ENCODE measurements at places on chromosomes 1 and 21.
A peak's percentile ranks its signal among the peaks of the same experiment; 100 is the strongest.

- DNase-seq: no peak
Measured at GRCh38 chr1:22341791-22342605, 109.7 kb upstream of the ZBTB40 start.

DNA sequence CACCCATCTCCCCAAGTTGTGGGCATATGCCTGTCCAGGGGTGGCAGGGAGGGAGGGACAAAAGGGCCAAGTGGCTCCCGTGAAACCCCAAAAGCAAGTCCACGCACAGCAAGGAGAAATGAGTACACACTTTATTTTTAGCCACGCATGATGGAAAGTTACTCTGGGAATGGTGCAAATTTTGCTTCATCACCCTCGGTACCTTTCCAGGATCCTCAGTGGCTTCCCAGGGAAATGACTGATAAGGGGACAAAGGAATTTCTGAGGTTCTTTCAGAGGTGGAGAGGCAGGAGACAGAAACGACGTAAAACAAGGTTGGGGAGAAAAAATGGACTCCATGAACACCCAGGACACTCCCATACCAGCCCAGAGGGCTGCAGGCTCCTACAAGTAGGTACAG lies 65.8 kb downstream of the SSBP3 start:
- DNase-seq: no peak

DNA sequence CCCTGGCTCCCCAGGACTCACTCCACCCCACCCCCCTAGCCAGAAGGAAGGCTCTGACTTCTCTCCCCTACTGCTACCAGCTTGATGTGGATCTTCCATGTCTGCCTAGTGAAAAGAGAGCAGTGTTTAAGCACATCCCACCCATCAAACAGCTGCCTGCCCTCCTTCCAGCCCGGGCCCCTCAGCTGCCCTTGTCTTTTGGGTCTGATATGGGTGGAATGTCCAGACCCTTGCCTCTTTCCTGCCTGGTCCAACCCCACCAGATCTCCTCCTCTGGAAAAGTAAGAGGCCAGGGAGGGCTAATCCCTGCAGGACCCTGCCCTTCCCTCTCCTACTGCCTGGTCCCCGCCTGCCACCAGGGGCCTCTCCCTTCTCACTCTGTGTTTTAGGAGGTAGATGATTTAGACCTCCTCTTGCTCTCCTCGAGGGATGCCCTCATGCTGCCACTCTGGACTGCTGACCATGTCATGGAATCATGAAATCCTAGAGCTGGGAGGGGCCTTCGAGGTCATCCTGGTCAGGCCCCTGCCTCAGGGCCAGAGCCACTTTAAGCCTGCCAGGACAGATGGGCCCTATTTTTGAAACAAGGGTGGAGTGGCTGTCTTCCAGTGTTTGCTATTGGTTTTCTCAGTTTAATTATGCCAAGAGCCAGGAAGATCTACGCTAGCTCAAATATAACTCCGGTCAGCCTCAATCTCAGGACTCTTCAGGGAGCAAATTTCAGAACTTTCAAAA lies 15.8 kb upstream of the HSPG2 start:
- no peak for DNase-seq

GRCh38 chr1:46412893-46413595 lies 18.9 kb downstream of the FAAH start:
- DNase-seq: no peak

DNA sequence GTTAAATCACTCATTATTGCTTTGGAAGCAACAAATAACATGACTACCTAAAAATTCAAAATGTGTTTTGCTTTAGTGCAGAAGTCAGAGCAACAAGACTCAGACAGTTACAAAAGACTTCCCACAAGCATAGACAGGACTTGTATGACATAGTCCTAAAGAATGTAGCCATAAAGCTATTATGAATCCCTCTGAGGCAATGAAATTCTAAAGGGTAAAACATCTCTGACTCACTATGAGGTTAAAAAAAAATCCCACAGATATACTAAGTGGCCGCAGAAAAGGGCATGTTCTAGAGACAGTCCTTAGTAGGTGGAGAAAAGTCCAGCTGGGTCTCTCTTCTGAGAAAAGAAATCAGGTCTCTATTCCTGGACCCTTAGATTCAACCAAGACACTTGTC lies 4.9 kb downstream of the PRKAB2 start:
- no peak for DNase-seq

DNA sequence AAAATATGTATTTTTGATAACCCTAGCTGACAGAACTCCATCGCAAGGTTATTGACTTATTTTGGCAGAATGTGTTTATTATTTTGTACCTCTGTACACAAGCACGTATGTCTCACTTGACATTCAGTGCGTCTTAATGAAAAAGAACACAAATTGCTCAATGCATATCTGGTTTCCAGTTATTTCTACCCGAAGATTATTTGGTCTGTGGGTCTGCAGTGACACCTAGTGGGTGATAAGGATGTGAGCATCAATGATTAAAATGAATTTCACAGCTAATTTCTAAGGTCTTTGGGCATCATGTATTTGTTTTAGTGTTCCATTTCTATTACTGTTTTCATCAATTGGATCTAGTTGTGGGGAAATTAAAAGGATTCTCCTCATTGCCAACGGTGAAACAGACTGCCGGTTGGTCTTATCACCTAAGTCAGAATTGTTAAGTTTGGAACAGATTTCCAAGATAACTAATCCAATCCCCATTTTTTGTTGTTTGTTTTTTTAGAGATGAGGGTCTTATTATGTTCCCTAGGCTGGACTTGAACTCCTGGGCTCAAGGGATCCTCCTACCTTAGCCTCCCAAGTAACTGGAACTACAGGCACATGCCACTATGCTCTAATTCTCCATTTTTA lies 13.9 kb downstream of the DDX20 start:
- peak; percentile 38 for DNase-seq

DNA sequence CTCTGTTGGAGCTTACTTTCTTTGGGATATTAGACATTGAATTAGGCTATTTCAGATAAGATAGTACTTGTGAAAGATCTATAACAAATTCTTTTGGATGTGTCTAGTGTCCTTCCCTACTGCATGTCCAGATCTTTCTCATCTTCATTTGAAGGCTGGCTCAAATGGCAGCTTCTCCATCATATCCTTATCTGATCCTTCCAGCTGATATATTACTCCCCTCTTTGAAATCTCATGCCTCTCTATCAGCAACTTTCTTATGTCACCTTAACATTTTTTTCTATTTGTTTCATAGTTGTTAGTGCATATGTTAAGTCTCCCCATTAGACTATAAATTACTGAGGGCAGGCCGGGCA lies 17.5 kb downstream of the CAP1 start:
- no peak for DNase-seq

- DNase-seq: no peak
Measured at GRCh38 chr1:227127891-227128290, 187.8 kb downstream of the COQ8A start.

DNA sequence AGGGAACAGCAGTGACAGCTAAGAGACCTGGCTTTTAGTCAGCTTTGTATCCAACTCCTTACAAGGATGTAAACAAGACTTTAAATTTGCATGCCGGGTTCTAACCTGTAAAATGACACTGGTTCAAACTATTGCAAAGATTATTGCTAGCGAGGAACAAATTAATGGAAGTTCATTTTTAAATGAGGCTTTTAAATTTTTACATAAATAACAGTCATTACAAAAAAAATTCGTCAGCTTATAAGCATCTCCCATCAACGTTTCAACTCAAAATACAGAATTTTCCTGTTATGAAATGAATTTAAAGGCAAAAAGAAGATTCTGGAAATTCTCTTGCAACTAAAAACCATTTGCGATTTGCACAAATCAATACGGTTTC lies 668 bp downstream of the KIF14 start:
- no peak for DNase-seq

DNA sequence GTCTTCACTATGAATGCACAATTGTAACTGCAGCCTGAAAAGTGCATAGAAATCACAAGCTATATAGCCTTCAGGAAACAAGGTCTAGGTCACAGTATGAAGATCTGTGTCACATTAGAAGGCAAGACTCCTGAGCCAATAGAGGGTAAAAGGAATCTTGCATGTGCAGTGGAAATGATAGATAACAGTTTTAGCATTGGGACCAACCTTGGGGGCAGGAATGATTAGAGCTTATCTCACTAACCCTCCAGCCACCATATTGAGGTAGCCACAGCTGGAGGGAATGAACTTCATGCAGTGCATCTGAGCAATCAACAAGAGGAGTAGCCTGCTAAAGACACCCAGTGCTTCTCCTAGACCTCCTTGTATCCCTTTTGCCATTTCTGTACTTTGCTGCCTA lies 390.1 kb downstream of the LTN1 start:
- no peak for DNase-seq

DNA sequence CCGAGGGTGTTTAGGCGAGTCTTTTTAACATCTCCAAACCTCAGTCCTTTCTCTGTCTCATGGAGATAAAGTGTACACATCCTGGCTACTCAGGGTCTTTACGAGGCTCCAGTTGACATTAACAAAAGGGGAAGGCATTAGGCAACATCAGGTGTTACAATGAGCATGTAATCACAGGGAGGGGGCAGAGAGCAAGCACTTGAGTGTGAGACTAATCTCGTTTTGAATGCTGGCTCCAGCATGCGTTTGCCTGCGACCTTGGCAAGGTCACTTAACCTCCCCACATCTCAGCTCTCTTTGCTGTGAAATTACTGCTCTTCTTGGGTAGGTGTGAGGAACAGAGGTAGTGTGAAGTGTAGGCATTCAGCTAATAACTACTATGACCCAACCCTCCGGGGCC lies 3.1 kb downstream of the TNNT2 start:
- DNase-seq: no peak

DNA sequence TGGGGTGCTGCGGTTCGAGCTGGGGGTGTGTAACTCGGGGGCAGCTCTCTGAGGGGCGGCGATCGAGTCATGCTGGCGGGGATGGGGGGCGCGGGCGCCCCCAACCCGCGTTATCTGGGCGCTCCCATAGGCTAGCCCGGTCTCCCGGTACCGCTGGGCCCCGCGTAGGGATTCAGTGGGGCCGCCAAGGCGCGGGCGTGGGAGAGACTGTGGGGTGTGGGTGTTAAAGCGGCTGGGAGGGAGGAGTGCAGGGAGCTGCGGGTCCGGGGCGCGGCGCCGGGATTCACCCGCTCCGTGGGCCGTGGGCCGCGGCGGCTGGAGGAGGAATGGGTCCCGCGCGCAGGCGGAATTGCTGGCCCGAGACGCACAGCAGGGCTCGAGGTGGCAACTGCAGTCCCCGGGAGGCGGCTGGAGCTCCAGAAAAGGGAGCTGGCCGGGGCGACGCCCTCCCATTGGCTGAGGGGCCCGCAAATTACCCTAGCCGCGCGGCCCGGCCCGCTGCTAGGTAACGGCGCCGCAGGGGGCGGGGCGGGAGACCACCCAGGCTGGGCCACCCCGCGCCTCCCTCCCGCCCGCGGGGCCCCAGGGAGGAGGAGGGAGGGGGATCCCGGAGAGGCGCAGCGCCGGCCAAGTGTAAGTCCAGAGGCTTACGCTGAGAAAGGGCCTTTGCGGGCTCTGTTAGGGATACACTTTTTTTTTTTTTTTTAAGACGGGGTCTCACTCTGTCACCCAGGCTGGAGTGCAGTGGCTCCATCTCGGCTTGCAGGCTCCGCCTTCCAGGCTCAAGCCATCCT lies at the start of gene PTCH2:
Gene PTCH2 (minus strand): TSS at position 392 of the 794 bp plus-strand sequence. CDS start 321 bp downstream, at position 71.
- peak; percentile 39 for DNase-seq

- DNase-seq: no peak
Measured at GRCh38 chr1:117820096-117820495, 109.3 kb downstream of the GDAP2 start.

DNA sequence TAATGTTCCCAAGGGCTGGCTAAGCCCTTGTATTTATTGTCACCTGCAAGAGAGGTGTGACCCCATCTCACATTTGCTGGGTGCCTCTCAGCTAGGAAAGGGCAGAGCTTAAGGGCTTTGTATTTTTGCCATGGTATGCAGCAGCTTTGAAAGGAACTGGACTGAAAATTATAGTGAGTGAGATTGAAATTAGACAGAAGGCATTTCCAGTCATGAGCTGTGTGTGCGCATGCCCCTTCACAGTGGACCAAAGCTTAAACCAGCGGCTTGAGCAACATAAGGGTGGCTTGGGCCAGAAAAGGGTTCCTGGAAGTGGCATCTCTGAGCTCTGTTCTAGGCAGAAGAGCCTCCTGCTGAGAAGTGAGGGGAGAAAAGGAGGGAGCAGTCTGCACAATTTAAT lies 19.8 kb downstream of the MYOG start:
- no peak for DNase-seq

DNA sequence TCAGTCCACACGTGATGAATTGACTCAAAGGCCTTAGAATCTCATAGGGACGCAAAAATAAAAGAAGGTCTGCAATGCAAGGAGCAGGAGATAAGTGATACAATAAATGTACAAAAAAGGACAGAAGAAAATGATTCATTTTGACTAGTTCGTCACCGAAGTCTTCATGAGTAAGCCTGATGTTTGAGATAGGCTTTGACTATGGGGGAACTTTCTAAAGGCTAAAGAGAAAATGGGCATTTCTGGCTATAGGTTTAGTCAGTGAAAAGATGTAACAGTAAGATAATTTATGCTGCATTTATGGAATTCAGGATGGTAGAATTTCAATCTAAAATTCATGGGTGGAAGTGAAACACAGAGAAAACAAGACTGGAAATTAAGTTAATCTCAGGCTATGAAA lies 163.0 kb downstream of the ADGRL4 start:
- DNase-seq: no peak

GRCh38 chr1:232834066-232834465 lies 28.9 kb downstream of the MAP10 start:
- DNase-seq: no peak
